Mucosa of descending colon (tissue), 3 donors: ENCODE measurements at places on chromosomes 7 and 10. TPM values are rescaled to one million over a fixed set of nuclear protein-coding genes. Genes with fewer than 3 reads are reported as not detected.

The PANK1 gene
- total RNA-seq: 24.1 TPM

The HEPACAM2 gene
- total RNA-seq: 24.2 TPM

The NYAP1 gene
- total RNA-seq: 0.46 TPM

The SOSTDC1 gene
- 5.1 TPM for total RNA-seq

The OR2A5 gene
- not detected for total RNA-seq
